ENCODE measurements at places on chromosomes 16 and 17.

DNA sequence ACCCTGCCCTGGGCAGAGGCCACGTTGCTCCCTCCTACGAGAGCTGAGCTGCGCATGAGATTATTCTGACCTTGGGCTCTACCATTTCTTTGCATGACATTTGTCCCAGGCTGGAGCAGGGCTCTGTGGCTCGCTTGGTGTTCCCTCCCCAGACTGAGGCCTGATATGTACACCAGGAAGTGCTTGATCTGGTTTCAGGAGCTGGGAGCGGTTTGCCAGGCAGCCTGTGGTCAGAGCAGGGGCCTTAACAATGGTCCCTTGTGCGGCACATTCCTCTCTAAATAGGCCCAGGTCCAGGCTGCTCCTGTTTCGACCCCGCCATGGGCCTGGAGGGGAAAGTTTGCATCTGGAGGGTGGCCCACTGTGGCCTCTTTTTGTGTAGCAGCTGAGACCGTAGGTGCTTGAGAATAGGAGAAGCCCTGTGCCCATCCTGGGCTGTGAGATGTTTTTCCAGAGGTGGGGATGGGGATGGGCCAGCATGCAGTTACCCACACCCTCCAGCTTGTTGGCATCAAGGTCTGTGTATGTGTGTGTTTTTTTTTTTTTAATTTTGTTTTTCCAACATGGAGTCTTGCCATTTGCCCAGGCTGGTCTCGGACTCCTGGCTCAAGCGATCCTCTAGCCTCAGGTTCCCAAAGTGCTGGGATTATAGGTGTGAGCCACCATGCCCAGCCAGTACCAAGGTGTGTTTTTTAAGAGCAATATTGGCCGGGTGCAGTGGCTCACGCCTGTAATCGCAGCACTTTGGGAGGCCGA is 253.9 kb downstream of the SEC14L1 start:
- no peak for DNase-seq

- no peak for DNase-seq
Observed at GRCh38 chr17:79473876-79474440, 136.9 kb downstream of the RBFOX3 start.

DNA sequence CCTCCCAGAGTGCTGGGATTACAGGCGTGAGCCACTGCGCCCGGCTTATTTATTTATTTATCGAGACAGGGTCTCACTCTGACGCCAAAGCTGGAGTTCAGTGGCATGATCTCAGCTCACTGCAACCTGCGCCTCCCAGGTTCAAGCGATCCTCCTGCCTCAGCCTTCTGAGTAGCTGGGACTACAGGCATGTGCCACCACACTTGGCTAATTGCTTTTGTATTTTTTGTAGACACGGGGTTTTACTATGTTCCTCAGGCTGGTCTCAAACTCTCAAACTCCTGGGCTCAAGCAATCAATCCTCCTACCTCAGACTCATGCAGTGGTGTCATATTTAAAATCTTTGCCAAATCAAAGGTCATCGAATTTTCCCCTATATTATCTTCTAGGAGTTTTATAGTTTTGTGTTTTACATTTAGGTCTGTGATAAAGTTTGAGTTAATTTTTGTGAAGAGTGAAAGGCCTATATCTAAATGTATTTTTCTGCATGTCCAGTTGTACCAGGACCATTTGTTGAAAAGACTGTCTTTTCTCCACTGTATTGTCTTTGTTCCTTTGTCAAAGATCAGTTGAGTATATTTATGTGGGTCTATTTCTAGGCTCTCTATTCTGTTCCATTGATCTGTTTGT is 47.1 kb downstream of the NACA2 start:
- DNase-seq: no peak

- DNase-seq: peak; percentile 37
Observed at GRCh38 chr17:34252444-34253138, 2.5 kb upstream of the CCL2 start.

DNA sequence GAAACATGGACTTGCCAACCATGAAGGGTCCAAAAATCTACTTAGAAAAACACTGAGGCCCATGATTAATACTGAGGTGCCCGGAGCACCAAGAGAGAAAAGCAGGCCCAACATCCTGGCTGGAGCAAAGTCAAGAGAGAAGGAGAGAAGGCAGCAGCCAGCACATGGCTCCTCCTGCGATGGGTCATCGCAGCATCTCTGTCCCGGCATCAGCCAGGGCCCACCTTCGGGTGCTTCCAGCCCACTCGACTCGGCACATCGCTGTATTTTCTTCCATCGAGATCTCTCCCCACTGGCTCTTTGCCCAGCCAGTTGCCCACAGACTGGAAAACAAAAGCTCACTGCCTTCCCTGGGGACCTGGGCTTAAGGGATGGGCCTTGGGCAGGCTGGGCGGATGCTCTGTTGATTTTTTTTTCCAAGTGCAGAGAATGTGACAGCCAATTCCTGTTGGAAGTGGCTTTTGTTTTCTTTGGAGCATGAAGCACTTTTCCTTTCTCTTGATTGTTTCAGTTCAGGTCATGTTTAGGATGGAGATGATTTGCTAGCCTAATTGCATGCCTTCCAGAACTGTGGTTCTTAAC is 58.1 kb downstream of the CYB5B start:
- no peak for DNase-seq

DNA sequence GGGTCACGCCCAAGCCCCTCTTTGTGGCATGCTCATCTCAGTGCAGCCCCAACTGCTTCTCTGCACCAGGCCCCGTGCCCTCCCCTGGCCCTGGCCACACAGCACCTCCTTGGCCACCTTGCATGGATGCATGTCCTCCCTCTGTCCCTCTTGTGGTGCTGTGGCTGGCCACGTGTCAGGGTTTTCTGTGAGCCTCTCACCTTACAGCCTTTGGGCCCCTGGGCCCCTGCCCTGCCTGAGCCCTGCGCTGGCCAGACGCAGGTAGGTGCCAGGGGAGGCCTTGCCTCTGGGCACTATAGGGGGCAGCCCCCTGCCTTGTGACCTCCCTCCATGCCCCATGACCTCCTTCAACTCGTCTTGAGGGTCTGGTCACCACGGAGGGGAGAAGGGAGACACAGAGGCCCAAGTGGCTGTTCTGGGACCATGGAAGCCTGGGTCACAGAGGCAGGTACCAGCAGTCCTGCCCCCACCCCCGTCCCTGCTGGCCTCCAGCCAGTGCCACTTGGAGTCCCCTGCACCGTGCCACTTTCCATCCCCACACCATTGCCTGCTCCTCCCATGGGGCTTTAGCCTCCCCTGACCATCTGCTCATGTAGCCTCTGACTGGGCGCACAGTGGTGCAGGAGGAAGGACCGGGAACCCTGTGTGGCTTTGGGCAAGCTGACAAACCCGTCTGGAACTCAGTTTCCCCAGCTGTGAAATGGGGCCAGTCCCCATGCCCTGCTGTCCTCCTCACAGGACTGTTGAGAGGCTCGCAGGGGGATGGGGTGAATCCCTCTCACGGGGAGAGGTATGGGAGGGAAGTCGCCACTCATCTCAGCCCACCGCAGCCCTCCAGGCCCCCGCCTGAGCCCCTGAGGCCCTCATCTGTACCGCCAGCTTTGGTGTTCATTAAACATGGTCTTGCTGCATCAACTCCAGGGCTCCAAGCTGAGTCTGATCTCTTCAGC is 11.5 kb upstream of the ATP6V0C start:
- DNase-seq: no peak

DNA sequence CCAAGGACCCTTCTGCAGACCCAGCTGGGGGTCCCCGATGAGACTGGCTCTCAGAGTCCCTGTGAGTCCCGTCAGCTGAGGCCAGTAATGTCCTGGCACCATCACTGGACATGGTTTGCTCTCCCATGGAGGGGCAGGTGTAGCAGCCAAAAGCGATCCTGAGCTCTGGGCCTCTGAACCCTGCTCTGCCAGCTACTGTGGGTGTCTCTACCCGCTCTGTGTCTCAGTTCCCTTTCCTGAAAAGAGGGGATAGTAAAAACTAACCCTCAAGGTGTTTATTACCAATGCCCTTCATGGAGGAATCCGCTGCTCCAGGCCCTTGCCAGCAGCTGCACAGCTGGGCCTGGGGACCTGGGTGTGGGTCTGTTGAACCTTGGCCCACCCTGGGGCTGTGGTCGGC is 8.8 kb downstream of the TUBB3 start:
- no peak for DNase-seq

- no peak for DNase-seq
Observed at GRCh38 chr17:29039764-29040598, 3.0 kb upstream of the PIPOX start.

- DNase-seq: no peak
Observed at GRCh38 chr17:70074236-70074830, 692 bp upstream of the KCNJ16 start.

- DNase-seq: no peak
Observed at GRCh38 chr17:62703261-62703775, 75.8 kb downstream of the MRC2 start.

DNA sequence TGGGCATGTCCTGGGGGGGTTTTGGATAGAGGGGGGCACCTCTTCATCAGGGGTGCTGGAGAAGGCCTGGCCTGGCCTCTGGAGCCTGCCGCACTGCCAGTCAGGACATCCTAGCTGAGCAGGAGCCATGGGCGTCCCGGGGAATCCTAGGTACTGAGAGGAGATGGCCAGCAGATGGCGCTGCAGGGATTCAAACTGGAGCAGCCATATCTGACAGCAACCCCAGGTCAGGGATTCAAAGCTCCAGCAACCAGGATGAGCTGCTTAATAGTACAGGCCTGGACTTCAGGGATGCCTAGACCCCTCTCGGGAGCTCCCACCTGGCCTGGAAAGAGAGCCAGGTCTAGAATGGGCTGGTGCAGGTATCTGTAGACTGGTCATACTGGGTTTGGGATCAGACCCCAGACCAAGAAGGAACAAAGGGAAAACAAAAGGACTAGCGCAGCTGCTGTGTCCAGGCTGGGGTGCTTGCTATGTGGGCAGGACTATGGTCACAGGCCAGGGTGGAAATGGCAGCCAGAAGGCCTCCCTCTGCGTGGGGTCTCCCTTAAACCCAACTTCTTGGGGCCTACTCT is 306.9 kb upstream of the RBFOX1 start:
- peak; percentile 2 for DNase-seq

DNA sequence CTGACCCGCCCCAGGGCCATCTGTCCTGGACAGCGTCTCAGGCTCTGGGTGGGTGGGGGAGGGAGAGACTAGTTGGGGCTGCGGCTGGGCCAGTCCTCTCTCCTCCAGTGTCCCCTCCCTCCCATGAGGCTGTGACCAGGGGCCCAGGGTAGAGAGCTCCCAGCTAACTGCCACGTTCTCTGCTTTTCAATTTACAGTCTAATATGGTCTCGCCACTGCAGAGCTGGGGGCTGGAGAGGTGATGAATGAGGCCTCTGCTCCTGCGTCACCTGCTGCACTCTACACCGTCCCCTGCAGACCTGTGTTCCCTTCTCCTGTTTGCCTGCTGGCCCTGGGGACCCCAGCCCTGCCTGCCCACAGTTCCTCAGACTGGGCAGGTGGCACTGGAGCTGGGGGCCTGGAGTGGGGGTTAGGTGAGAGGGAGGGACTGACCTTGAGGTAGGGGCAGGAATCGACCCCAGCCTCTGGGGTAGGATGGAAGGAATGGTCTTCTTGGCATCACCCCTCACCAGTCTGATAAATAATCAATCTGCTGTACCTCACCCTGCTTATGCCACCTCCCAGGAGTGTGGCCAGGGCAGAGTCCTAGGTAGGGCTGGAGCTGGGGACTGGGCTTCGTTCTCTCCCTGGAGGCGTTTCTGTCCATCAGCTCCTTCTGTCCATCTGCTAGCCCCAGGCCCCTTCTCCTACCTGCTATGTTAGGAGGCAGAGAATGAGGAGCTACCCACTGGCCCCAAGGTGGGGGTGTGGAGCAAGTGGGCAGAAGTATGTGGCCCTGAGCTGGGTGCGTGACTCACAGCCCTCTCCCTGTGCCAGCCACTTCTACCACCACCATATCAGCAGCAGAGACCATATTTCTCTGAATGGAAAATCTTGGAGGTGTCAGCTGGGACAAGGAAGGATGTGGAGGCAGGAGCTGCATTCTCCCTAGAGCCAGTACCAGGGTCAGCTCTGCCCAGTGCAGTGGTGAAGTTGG is 12.9 kb downstream of the SEZ6 start:
- DNase-seq: no peak

DNA sequence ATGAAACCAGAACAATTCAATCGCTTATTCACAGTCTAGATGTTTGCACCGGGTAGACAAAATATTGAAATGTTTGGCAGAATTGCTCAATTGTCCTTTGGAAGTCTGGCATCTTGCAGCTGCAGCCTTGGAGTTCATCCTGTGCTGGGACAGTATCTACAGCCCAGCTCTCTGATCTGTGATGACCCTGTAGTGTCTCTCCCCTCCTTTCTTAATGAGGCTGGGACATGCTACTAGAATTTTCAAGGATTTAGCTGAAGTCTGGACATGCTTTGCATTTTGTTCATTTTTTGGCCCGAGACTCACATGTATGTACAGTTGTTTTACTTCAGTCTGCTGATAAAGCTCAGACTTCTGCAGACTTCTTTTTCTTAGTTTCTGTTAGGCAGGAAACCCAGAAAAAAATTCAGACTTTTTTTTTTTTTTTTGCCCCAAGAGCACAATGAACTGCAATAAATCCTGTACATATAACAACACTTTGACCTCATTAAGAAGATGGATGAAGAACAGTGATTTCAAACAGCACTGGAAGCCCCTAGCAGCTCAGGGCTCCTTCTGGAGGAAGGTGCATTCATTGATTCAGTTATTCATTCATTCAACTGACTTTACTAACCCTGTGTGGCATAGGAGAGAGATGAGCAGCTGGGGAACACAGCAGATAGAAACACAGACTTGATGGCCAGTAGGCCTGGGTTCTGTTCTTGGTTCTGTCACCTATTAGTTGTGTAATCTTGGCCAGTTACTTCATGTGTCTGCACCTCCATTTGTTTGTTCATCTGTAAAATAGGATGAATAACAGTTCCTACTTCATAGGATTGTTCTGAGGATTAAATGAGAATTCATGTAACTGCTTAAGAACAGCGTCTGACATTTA is 210.0 kb downstream of the MAP2K4 start:
- no peak for DNase-seq

DNA sequence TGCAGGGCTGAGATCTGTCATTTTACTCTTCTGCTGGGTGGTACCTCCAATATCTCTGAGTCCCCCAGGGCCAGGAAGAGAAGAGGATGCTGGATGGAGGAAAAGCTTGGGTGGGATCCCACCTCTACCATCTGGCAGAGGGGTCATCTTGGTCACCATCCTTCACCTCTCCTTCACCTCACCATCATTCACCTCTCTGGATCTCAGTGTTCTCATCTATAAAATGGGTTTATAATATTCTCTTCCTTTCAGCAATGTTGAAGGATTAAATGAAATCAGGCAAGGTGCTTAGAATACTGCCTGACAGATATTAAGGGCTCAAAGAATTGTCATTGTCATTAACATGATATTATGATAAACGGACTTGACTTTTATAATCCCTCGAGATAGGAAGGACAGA is 195.8 kb downstream of the SNX29 start:
- no peak for DNase-seq
